Stimulated activated CD4-positive, alpha-beta T cell treated with anti-CD3 and anti-CD28 coated beads, Interleukin-15, amount 100 ng/mL, for 48 hours (primary cell): ENCODE measurements at places on chromosomes 3 and 15.

DNA sequence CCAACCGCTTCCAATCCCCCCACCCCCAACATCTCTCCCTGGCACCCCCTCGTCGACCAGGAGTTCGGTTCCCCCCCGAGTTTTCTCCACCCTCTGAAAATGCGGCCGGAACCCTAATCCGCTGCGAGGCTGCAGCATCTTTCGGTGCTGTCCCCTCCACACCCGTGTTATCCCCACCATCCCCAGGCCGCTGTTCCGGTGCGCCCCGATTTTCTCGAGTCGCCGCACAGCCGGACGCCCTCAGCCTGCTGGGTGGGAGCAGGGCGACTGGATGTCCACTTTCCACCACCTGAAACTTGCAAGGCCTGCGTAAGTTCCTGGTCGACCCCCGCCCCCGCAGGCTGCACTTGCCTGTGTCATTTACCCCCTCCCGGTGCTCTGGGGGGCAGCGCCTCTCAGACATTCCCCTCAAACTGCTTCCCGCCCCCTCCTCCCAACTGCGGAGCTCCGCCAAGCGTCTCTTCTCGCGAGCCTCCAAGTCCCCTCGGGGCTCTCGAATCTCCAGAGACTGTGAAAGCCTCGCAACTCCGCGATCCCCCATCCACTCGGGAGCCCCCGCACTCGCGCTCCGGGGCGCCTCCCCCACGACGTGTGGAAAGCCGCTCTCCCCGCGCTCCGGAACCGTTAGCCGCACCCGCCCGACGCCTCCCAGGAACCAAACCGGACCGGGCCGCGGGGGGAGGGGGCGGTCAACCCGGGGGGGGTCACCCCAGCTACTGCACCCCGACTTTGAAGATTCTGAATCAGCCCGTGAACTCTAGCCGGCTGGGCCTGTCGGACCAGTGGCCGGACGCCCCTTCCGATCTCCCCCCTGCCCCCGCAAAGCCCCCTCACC is 566 bp downstream of the ETV5 start:
- no peak for DNase-seq

GRCh38 chr15:80211976-80212375 is 40.0 kb downstream of the CTXND1 start:
- no peak for DNase-seq

DNA sequence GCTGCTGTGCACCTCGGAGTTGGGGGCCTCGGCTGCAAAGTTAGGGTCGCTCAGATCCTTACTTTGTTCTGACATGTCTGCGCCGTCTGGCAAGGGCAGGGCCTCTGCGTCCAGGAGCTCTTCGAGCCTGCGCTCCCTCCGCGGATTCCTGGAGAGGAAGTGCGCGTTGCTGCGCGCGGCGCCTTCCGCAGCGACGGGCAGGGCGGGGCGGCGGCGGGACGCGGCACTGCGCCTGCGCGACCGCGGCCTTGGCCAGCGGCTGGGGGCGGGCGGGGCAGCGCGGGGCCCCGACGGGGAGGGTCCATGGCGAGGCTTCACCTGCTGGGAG is at the start of gene NDN:
Gene NDN, minus strand, starts transcription at position 163 of the 328 bp plus-strand sequence. Its CDS starts 88 bp downstream, at position 75.
- DNase-seq, result no peak

- DNase-seq, result no peak
Observed at GRCh38 chr3:12345141-12345561, 56.3 kb downstream of the PPARG start.

DNA sequence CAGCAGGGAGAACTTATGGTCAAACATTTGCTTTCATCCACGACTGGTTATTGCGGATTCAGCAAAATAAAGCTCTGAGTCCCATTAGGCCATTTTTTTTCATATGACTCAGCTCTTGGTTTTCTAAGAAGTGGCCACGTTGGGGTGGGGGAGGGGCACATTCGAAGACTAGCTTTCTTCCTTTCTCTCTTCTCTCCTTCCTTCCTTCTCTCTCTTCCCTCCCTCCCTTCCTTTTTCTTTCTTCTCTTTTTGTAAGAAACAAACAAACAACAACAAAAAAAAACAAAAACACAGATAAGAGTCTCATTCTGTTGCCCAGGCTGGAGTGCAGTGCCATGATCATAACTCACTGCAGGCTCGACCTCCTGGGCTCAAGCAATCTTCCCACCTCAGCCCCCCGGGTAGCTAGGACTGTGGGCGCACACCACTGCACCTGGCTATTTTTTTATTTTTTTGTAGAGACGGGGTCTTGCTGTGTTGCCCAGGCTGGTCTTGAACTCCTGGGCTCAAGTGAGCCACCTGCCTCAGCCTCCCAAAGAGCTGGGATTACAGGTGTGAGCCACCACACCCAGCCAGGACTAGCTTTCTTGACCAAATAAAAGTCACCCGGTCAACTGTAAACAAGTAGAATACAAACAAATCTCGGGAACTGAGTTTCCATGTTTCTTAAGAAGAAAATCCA is 41.6 kb downstream of the ABCC5 start:
- no peak for DNase-seq

DNA sequence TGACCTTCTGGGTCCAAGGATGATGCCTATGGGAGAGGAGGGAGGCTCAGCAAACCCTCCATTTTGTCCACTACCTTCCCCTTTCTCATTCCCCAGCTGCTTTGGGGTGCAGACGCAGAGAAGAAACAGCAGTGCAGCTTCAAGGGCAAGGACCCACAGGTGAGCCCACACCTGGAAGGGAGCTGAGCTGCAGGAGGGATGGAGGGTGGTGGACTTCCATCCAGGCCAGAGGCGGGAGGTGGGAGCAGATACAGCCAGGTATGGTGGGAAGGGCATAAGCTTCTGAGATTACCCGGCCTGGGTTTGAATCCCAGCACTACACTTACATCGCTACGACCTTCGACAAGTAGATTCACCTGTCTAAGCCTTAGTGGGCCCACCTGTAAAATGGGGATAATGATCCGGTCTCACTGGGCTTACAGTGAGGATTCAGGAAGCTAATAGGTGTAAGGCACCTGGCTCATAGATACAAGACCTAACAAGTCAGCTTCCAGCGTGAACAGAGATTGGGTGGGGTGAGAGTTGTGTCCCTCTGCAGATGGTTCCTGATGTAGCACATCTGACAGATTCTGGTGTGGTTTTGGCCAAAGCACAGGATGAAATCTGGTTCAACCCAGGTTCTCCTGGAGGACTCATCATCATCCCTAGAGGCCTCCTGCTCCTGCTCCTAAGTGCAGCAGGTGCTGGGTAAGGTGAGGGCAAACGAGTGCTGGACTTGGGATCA is 15.9 kb downstream of the CIB1 start:
- DNase-seq, result no peak

GRCh38 chr3:30343861-30344260 is 262.5 kb upstream of the TGFBR2 start:
- no peak for DNase-seq

- DNase-seq, result no peak
Observed at GRCh38 chr3:168467115-168467714, 371.5 kb upstream of the GOLIM4 start.

DNA sequence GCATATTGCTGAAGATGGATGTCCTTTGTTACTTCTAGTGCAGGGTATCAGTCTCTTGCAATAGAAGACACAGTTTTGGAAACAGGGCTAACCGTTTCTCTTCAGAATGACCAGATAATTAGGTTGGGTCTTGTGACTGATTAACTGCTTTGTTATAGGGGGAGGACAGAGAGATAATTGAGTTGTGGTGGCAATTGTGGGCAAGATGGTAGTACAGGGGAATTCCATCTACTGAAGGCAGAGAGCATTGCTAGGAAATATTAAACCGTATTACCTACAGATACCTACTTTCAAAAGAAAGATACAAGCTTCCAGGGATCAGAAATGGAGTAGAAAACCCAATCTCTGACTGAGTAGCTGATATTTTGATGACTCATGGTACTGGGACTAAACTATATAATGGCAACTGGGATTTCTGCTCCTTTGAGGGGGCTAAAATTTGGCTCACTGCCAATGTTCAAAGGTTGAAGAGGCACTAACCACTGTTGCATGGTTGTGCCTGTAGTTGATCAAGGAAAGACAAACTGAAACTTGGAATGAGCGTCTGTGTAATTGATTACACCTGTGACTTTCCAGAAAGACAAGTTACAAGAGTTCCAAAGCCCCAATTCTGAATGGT is 4.2 kb downstream of the PRR23B start:
- no peak for DNase-seq

GRCh38 chr3:42749753-42750231 is 23.3 kb downstream of the CCDC13 start:
- DNase-seq, result no peak

GRCh38 chr15:86295511-86295910 is 215.8 kb downstream of the AGBL1 start:
- no peak for DNase-seq

DNA sequence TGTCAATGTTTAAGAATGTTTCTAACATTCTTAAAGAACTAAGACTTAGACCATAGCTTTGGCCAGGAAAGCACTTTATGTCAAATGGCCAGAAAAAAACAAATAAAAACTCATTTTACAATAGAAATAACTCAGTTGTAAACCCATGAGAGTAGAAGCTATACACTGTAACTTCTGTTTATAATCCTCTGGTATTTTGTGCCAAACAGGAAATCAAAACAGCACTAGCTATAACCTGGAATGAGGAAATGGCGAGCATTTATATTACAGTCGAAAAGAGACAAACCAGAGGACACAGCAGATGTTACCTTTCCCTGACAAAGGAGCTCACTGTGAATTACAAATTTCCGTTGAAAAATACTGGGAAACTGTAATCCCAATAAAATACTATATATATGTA is 10.3 kb downstream of the GK5 start:
- DNase-seq, result no peak
